Endothelial cell of coronary artery (primary cell): ENCODE measurements at places on chromosomes 12 and 14. TPM values are rescaled to one million over a fixed set of nuclear protein-coding genes. Genes with fewer than 3 reads are reported as not detected.

Gene ACOT6
- total RNA-seq = 0.09 TPM in 1 of 2 replicates, not detected in the other

Gene MAPKAPK5
- 26.6 and 29.3 TPM in 2 replicates for total RNA-seq

Gene SELPLG
- 0.27 and 0.38 TPM in 2 replicates for total RNA-seq

Gene IL31
- total RNA-seq = not detected in 2 replicates

Gene TBPL2
- not detected in 2 replicates for total RNA-seq

Gene TMEM229B
- total RNA-seq = under 0.01 and 0.19 TPM in 2 replicates

Gene PRB2
- total RNA-seq = not detected in 2 replicates

Gene NELL2
- total RNA-seq = 0.18 TPM in 1 of 2 replicates, not detected in the other
